ENCODE measurements at places on chromosomes 11 and 22.

DNA sequence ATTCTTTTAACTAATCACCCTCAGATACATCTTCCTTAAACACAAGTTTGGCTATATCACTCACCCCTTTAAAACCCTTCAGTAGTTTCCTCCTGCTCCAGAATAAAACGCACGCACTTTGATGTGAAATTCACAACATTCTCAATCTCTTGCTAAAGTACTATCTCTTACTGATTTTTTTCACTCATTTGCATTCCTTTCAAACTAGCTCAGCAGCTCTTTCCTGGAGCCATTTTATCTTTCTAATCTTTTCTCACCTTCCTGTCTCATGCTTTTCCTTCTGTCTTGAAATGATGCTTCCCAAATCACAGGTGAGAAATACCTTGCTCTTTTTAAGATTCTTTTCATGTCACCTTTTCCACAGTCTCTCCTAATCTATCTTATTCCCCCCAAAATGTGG is 1074.4 kb downstream of the DLG2 start:
- no peak for DNase-seq

GRCh38 chr11:132490978-132491377 is 1041.3 kb downstream of the OPCML start:
- no peak for DNase-seq

DNA sequence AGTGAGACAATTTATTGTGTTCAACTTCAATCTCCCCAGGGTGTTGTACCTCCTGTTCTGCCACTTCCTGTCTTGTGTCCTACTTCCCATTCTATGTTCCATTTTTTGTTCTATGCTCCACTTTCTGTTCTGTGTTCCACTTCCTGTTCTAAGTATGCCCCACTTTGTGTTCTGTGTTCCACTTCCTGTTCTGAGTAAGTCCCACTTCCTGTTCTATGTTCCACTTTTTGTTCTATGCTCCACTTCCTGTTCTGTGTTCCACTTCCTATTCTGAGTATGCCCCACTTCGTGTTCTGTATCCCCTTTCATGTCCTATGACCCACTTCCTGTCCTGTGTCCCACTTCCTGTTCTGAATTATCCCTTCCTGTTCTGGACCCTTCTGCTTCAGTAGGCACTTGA is 732.7 kb downstream of the TBC1D22A start:
- no peak for DNase-seq

DNA sequence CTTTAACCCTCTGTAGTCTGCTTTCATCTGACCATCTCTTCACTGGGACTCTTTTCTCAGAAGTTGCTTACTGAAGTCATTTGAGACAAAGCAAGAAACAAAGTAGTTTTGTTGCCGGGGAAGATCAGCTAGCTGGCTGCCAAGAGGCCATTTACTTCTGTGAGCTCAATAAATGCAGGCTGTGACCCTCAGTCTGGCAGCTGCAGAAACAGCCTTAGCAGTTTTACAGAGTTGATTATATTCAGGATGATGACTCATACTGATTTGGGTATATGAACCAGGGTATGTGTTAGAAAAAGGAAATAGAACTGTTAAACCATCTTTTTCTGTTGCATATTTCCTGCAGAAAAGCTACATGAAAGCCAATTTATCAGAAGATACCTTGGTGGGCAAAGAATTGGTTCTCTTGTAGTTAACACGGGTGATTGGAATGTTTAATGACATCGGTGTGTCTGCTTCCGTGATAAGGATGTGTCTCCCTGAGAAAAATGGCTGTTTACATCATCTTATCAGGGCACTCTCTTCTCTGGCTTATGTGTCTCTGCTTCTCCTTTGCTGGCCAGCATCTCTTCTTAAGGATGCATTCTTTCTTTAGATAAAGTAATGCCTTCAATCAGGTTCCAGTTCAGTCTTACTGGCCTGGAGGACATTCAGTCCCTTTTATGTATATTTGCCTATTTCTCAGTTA is 18.5 kb downstream of the FIBIN start:
- no peak for DNase-seq

- DNase-seq: no peak
Measured at GRCh38 chr11:122310766-122311165, 194.8 kb upstream of the BLID start.

DNA sequence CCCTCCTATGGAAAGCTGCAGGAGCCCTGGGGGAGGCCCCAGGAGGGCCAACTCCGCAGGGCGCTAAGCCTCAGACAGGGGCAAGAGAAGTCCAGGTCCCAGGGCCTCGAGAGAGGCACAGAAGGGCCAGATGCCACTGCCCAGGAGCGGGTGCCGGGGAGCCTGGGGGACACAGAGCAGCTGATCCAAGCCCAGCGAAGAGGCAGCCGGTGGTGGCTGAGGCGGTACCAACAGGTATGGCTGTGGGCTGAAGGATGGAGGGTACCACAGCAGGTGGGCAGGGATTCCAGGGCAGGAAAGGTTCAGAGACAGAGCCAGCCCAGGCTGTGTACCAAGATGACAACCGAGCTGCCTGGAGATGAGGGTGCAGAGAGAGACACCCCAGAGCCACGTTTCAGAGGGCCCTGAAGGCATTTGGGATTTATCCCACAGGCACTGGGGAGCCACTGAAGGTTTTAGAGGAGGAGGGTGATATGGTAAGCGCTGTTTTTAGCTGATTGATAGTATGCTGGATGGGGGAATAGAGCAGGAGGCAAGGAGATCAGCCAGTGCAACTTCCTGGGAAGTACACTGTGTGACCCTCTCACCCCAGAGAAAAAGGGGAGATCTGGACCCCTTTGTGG is 412 bp downstream of the C11orf86 start:
- no peak for DNase-seq

GRCh38 chr11:126419801-126420697 is 64.6 kb downstream of the ST3GAL4 start:
- DNase-seq: no peak

- DNase-seq: no peak
Measured at GRCh38 chr11:67211656-67212436, 54.4 kb upstream of the GRK2 start.

DNA sequence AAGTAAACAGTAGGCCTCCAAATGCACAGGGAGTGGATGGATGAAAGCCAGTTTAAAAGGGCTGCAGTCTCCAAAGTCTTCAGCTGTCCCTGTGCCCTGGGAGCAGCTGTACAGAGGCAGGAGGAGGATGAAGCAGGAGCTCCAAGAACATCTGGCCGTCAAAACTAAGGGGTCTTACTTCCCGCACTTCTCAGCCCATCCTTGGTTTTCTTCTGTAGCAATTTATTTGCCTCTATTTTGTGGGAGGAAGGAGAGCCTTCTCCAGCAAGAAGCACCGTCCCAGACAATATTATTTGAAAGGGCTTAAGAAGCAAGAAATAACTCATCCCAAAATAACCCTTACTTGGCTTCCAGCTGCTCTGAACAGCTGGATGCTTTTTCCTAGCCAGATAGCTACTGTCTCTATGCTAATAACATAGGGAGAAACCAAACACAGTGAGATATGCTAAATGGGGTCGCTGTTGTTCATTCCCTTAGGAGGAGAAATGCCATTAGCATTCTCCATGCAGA is 133.2 kb downstream of the SPATA19 start:
- no peak for DNase-seq

GRCh38 chr11:130218501-130219070 is 59.0 kb downstream of the ST14 start:
- DNase-seq: no peak

GRCh38 chr11:44592125-44592940 is 26.9 kb downstream of the CD82 start:
- DNase-seq: no peak

DNA sequence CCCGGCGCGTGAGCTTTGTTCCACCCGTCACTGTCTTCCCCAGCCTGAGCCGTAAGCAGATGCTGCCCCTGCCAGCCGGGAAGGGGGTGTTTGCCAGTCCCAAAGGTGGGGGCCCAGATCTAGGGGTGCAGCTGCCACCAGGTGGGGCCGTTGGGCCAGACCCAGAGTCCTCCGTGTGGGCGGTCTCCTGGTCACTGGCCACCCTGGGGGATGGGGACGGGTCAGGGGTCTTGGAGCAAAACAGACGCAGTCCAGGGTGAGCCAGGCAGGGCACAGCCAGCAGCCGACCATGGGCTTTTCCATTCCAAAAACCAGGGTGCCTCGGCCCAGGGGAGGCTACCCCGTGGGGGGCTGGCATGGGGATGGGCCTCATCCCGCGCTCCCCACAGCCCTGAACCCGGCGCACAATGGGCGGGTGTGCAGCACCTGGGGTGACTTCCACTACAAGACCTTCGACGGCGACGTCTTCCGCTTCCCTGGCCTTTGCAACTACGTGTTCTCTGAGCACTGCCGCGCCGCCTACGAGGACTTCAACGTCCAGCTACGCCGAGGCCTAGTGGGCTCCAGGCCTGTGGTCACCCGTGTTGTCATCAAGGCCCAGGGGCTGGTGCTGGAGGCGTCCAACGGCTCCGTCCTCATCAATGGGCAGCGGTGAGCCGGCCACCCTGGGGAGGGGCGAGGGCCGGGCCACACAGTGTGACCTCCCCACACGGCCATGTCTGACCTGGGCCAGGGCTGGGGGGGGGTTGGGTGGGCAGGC is 3.5 kb downstream of the MUC5B start:
- no peak for DNase-seq

GRCh38 chr11:79762279-79762921 is 321.6 kb upstream of the TENM4 start:
- DNase-seq: no peak

DNA sequence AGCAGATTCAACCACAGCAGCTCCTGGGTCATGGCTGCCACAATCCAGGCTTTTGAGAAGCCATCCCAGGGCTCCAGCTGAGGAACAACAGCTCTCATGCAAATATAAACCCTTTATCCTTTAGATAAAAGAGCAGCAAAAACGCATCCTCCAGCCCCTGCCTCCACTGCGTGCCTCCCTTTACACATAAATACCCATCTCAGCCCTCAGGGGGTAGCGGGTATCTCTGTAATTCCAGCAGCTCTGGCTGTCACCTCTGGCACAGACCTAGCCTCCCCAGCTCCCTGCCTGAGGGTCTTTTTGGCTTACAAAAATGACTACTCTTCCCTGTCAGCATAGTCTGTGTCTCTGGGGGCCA is 21.6 kb downstream of the LMO1 start:
- no peak for DNase-seq

DNA sequence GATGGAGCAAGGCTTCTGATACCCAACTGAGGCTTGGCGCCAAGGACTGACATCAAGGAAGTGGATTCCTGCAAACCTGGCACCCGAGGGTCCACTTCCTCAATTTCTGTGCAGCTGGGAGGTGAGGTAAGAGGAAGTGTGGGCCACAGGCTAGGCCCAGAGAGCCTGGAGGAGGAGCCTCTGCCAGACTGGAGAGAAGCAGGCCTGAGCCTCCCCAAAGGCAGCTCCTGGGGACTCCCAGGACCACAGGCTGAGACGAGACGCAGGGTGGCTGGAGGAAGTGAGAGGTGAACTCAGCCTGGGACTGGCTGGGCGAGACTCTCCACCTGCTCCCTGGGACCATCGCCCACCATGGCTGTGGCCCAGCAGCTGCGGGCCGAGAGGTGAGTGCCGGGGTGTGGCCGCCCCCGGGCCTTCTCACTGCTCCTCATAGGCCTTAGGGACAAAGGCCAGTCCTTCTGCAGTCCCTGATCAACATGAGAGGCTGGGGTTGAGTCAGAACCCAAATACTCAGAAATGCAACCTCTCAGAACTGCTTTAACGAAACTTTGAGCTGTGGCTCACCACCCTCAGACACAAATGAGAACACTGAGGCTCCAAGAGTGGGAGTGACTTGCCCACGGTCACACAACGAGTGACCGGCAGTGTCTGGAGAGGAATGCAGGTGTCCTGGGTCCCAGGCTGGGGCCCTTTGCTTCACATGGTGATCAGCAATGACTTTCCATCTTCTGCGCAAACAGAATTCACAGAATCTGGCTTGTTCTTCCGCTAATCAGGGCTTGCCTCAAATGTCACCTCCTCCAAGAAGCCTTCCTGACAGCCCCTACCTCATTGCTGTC is at the start of gene NCF4:
NCF4 (plus strand) TSS at position 186 of the 839 bp plus-strand sequence; CDS start at position 352, 166 bp downstream.
- no peak for DNase-seq

DNA sequence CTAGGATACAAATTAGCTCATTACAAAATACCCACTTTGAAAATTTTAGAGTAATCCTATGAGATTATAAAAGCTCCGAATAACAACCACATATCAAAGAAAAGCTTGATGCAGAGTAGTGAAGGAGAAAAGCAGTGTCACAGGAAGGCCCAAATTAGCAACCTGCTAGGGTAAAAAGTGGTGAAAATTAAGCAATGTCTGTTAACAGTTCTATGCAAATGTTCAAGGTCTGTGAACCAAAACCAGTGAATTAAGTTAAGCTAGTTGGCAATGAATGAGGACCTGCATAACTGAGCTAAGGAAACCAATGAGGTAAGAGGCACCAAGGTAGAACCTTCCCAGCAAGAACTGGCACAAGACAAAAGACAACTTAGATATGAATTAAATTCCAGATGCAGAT is 29.6 kb downstream of the PRDM10 start:
- no peak for DNase-seq

GRCh38 chr11:66341502-66342126 is 3.3 kb downstream of the BRMS1 start:
- no peak for DNase-seq

- no peak for DNase-seq
Measured at GRCh38 chr11:88414981-88415413, 77.5 kb upstream of the CTSC start.

DNA sequence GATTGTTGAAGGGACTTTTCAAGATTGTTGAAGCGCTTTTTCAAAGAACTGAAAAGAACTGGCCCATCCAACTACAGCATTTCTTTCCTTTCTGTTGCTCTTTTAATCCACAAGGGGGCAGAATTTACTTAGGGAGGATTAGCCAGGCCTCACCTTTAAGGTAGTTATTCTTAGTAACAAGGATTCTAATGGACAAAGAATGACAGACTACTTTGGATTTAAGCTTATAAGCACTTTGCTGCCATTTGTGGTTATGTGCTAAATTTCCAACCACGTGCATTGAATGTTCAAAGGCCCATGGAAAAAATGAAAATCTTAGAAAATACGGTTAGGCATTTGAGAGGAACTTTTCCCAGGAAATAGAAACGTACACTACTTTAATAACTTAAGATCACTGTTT is 49.5 kb upstream of the HSPA8 start:
- DNase-seq: peak; percentile 62

DNA sequence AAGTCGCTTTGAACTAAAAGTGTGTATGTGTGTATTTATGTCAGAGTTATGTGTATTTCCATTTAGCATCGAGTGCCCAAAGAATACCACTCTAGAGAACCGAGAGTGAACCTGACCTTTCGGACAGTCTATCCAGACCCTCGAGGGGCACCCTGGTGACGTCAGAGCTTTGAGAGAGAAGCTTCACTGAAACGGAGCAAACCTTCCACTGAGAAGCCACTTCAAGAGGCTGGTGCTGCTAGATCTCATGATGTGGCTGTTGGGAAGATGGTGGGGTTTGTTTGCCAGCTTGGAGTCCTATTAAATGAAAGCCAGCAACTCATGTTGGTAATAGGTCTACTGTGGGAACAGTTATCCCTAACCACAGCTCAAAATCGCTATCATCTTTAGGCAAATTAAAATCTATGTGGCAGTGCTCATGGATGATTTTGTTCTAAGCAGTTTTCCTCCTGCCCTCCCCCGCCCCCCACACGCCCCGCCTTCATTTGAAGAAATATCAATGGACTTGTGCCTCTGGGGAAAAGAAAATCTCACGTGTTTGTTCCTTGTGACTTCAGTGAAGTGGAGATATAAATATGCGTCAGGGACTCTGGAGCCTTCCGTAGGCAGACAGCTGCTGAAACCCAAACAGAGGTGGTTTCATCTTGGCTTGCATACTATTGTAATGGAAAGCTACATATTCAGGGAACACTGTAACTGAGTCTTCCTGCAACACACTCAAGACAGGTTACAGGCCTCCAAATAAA is 22.4 kb upstream of the C11orf96 start:
- DNase-seq: no peak

- no peak for DNase-seq
Measured at GRCh38 chr11:2934021-2934550, 4.9 kb upstream of the PHLDA2 start.

- DNase-seq: no peak
Measured at GRCh38 chr11:99069856-99070444, 49.2 kb downstream of the CNTN5 start.

Data from frontal cortex (tissue), 4 donors.